CD4-positive, alpha-beta T cell treated with Interleukin-17A for 1 hour (primary cell): ENCODE measurements at places on chromosomes 3 and 15.

DNA sequence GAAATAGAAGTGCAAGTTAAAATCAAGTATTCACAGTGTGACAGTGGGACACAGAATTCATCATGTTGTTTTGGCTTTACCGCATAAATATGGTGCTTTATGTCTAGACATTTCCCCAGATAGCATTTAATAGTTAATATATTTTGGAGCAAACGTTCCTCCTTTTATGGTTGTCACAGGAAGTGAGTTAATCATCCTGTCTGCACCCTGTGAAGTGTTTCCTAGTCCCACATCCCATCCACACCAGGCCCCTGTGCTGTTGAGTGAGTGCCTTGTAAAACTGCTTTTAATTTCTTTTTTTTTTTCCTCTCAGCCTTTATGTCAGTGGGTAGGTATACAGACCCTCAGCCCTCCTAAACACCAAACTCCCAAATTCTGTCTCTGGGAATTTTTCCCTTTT is 393.7 kb downstream of the FEZF2 start:
- DNase-seq, result no peak

DNA sequence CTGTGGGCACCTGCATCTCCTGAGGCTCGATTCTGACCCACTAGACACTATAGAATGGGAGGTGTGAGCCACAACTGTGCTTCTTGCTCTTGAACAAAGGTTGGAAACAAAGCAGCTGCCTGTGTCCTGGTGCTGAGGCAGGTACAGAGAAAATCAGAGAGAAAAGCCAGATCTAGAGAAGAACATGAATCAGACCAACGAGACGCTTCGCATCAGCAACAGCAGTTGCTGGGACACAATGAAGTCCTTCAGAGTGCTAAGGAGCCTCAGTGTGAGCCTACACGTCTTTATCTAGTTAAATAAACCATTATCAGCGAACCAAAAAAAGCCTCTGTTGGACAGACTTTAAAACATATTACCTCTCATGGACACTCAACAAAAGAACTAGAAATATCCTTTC is 86.3 kb upstream of the MEX3B start:
- DNase-seq, result no peak

DNA sequence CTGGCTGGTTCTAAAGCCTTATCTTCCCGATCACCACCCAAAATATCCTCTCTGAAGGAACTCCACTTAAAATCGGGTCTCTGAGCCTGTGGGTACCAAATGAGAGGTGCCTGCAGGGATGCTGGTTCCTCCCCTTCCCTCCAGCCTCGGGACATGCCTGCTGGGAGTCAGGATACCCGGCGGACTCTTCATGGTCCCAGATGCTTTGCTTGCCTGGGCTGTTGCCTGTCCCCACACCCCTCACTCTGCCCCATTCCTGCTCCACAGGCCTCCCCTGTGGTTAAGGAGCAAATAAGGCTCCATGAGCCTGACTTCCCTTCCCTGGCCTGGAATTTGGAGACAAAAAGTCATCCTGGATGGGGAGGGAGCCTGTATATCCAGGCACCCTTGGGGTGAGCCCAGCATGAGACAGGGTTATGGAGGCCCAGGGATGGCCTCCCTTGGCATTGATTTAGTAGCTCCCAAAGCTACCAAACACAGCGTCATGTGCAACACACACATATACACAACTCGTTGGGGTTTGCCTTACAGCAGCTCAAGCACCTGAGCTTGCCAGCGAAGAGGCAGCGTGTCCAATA is 12.3 kb upstream of the CORO2B start:
- DNase-seq, result no peak

DNA sequence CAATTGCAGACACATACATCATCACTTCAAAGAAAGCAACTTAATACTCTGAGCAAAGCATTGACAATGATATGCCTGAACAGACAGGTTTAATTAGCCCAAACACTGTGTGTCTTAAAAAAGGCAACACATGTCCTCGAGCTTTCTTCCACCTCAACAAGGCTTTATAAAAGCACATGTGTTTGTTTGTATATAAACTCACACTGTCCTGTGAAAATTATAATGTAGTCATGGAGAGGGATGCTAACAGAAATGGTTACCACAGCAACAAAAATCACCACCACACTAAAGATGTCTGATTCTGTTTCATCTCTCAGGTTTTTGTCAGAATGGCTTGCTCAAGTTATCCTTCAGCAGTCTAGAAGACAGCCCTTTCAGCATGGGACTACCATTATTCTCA is 314.7 kb downstream of the MAGI1 start:
- DNase-seq, result no peak

GRCh38 chr3:45756055-45756454 is 40.3 kb downstream of the SLC6A20 start:
- no peak for DNase-seq

DNA sequence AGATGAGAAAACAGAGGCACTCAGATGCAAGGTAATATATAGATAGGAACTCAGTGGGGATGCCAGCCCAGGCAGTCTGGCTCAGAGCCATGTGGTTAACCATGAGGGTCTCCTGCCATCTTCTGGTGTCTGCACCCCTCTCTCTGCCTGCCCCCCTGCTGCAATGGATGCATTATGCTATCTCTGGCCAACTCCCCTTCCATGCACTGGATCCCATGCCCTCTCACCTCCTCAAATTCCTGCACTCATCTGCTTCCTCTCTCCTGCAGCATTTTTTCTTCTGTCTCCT is 163.2 kb downstream of the STT3B start:
- DNase-seq, result no peak

GRCh38 chr3:154469585-154469984 is 39.6 kb upstream of the GPR149 start:
- no peak for DNase-seq

- DNase-seq, result no peak
Observed at GRCh38 chr15:29736744-29737020, 85.6 kb downstream of the TJP1 start.

DNA sequence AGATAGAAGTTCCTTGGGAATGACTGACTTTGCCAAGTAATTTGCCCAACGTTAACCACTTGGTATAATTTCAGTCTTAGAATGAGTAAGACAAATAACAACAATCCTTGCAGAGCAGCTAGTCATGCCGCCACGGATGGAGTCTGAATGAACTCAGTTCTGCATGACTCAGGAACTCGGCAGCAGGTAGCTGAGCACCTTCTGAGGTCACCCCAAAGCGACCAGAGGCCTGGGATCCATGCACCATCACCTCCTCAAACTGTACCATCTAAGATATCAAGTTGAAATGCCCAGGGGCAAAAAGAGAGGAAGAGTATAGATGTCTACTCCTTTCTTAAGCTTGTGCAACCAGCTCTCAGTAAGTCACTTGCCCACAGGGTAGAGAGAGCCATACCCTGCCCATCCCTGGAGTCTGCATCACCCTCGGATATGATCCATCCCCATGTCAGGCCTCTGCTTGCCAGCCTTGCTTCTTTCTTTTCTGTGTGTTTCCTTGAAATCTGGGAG is 8.5 kb upstream of the CDCP1 start:
- no peak for DNase-seq

- DNase-seq, result no peak
Observed at GRCh38 chr15:66646799-66647198, 55.2 kb upstream of the SMAD6 start.

DNA sequence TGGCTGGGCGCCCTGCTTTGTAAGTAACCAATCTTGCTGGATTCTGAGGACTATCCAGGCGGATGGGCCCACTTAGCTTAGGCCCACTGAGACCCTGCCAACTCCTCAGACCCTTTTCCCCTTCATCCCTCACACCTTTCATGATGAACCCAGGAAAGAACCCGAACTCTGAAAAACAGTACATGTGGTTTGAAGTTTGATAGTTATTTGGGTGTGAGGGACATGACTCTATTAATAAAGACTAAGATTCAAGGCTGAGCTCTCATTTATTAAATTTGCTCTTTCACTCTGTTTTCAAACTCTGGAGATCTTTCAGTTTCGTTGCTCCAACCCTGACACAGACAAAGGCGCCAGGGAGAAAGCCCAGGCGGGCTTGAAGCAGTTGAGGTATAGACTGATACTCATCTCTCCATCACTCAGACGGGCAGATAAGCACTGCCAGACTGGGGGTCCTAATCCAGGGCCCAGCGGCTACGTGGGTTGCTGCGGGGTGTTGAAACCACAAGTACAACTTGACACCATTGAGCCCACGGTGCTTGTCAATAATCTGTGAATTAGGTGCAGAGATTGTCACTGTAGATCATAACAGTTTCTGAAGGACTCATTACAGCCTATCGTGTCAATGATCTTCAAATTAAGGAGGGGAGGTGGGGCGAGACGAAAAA is 7.2 kb upstream of the SOX2 start:
- DNase-seq, result no peak

DNA sequence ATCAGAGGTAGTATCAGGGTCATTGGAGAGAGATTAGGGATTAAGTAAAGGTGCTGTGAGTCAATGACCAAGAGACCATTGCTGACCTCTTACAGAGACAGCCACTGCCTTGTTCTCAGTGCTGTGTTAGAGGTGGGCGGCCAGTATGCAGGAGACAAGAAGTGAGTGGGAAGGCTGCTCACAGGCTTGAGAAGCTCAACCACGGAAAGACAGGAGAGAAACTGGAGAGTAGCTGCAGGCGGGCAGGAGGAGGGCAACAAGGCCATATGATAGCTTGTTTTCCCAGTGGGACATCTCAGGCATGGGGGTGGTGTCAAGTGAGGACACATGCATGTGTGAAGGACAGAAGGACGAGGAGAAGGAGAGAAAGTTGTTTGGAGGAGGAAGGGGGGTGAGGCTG is 237.3 kb downstream of the PDCD6IP start:
- no peak for DNase-seq

DNA sequence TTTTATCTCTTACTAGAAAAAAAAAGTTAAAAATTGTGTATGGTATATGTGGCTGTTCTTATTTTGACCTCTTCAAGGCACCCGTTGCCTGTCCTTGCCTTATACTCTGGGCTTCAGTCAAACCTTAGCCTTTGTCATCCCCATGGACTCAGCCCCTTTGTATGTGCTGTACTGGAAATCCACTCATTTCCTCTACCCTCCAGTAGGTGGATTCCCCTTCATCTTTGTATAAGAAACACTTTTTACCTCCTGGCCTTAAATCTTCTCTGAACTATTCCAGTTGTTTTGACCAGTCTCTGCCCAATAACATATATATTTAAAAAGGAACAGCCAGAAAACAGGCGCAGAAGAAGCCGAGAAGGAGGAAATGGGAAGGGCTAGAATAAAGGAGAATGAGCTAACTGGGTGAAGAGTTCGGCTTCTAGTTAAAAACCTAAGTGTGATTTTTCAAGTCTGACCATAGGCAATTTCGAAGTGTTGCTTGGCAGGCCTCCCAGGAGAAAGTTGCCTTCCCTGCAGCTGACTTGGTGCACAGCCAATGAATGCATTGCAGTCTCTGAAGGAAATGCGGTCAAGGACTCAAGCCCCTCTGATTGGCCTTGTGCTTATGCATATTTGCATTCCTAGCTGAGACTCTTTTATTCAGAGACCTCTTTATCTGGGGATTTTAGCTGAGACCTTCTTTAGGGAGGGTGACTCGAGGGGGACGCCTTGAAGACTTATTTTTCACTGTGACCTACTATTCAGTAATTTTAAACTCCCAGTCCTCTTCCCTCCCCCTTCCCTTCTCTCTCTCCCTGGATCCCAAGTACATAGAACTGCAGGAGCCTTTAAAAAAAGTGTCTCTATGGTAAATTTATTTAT is 277.4 kb downstream of the ROBO1 start:
- DNase-seq, result no peak
